ENCODE measurements at places on chromosomes 4 and X.

- no peak for DNase-seq
These were observed 7.0 kb upstream of the BEND4 start for GRCh38 chr4:42159271-42160001.

DNA sequence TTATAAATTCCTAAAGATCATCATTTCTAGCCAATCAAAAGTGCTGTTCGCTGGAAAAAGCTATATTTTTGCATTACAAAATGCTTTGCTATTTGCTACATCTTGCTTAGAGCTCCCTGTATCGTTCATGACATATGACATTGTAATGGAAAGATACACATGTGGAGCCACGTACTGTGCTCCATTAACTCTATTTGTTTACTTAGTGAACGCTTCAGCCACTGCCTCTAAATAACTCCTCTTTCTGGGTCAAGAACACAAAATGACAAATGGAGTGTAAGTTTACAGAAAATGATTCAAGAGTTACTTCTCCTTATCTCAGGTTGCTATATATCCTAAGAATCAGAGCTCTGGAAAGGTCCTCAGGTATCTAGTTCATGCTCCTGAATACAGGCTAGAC is 329.1 kb upstream of the SMIM31 start:
- no peak for DNase-seq

- no peak for DNase-seq
These were observed 260.8 kb upstream of the VCX start for GRCh38 chrX:7582191-7582590.

DNA sequence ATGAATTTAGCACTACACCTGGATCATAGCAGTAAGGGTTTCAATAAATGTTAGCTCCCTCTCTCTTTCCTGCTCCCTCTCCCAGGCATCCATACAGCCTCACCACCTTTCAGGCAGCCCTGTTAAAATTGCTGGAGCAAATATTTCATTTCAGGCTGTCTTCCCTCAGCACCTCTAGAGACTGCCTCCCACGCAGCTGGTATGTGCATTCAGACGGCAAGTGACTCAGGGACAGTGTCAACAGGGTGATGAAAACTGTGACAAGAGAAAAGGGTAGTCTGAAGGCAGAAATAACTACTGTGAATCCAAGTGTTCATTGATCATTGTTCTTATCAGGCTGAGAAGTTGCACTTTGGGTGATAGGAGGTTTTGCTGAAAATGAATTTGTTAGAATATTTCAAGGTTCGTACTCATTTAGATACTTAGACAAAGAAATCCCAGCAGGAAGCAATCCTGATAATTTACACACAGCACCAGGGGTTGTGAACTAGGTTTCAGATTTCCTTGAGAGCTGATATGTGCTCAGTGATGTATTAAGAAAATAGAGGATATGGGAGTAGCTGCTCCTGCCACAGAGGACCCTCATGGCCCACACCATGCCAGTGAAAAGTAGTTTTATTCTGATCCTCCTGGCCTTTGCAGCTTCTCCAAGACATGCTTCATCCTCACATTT is 424.2 kb downstream of the FGF13 start:
- no peak for DNase-seq

GRCh38 chrX:85922821-85923220 is 124.5 kb downstream of the CHM start:
- DNase-seq: no peak

- DNase-seq: no peak
These were observed 105.5 kb upstream of the NEIL3 start for GRCh38 chr4:177204126-177204525.

- no peak for DNase-seq
These were observed 36.4 kb upstream of the GPR174 start for GRCh38 chrX:79107891-79108718.

DNA sequence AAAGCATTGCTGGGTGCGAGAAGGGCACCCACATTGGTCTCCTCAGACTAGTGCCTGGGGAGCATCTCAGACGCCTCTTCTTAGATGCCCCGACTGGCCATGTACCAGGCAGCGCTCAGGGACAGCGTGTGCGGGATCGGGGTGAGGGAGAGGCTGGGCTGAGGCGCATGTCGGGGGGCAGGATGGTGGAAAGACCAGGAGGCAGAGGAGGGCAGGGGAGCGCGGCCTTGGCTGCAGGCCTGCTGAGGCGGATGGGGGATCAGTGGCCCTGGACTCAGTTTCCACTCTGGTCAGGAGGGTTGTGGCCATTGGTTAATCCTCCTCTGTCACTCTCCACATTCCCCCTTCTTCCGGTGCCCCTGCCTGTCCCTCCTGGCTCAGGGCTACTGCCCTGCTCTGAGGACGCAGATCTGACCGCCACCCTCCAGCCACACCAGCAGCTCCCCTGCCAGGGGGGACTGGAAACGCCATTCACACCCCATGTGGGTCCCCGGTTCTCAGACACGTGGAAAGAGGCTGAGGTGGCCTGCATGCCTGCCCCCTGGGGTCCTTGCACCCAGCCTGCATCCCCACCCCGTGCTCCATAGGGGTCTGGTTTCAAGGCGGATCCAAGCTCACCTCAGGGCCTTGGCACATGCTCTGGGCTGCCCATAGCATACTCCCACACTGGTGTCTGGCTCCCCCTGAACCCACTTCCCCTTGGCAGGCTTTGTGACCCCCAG is 105.9 kb downstream of the CPZ start:
- no peak for DNase-seq

- no peak for DNase-seq
These were observed 36.8 kb downstream of the ING2 start for GRCh38 chr4:183541752-183542040.

DNA sequence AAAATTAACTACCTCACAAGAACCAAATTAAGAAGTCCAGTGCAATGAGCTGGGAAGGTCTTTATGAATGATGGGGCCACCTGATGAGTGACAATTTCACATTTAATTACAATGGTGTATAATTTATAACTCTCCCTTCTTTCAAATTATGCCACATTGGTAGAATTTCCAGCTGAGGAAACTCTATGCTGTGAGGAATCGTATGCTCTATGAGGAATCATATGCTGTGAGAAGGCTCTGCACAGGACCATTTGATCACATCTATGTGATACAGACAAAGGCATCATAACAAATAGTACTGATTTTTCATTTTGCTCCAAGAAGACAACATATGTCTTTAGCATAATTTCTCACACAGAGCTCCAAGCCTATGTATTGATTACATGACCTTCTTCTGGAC is 69.3 kb downstream of the PDHA2 start:
- DNase-seq: no peak

DNA sequence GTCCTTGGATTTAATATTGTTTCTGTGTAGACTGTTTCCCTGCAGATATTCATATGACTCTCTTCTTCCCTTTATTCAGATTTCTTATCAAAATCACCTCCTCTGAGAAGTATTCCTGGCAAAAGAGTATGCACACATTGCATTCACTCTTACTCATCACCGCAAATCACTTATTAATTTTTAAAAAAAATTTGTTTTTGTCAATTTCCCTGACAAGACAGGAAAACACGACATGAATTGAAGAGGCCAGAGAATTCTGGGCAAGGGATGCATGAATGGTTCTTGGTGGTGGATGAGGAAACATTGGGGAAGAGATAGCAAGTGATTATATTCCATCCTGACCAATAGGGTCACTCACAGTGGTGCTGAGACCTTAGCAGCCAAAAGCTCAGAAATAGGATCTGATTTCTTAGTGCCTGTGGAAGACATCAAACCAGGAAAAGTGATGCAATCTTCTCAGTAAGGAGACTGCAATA is 522.5 kb upstream of the AGA start:
- no peak for DNase-seq

GRCh38 chr4:151692821-151693673 is 67.8 kb downstream of the GATB start:
- DNase-seq: no peak

- no peak for DNase-seq
These were observed 797 bp downstream of the CD99L2 start for GRCh38 chrX:150897421-150898320.

DNA sequence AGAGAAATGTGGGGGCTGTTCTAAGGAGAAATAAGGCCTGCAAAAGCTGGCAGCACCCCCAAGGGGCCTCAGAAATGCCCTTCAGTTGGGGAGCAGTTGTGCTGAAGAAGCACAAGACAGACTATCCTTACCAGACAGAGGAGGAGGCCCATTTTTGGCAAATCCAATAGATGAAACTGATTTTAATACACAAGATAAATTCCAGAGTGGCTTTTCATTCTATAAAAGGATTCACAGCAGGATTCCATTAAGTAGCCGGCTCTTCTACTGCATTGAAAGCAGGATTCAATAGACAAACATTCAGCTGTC is 8.1 kb downstream of the SEPTIN6 start:
- no peak for DNase-seq

- no peak for DNase-seq
These were observed 192.5 kb upstream of the GATB start for GRCh38 chr4:151953312-151953711.

DNA sequence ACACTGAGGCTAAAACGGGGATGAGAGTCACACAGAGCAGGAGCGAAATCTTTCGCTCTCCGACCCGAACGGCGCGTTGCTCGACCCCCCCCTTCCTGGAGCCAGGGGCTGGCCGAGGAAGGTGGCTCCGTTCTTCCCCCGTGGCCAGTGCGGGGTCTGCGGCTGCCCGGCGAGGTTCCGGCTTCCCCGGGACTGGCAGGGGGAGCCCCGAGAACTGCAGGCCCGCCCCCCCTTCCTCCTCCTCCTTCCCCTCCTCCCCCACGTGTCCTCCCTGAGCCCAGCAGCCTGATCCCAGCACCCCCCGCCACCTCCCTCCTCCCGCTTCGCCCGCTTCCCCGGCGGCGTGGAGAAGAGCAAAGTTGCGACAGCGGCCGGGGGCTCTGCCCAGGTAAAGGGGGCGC is 2.4 kb upstream of the BCORL1 start:
- DNase-seq: peak; percentile 49

DNA sequence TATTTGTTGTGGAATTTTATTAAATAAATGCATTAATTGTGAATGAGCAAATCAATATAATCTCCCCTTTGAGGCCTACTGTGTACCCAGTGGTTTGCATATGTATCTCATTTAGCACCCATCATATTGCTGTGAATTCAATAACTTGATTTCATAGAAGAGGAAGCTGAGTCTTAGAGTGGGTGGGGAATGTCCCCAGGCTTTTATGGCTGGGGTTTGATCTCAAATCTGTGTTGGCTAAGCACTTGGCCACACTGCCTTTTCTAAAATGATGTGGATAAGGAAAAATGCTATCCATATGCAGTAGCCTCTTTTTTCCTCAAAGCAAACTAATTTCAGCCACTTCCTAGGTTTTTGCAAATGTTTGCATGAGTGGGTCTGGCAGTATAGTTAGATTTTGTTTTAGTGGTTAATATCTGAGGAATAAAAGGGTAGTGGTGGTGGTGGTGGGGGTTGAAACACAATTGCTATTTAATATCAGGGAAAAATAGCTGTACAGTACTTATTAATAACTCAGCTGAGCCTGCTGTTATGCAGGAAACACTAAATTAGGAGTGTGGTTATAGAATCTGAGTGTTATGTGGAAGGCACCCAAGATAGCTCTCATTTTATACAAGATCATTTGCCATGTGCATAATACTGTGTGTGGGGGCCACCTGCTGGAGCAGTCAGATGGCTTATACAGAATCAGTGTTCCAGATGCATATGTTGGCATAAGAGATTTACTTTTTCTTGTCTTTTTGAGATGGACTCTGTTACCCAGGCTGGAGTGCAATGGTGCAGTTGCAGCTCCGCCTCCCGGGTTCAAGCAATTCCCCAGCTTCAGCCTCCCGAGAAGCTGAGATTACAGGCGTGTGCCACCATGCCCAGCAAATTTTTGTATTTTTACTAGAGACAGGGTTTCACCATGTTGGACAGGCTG is 108.0 kb downstream of the TMEM131L start:
- peak; percentile 57 for DNase-seq

- no peak for DNase-seq
These were observed 6.5 kb downstream of the SH3BP2 start for GRCh38 chr4:2799224-2799911.

DNA sequence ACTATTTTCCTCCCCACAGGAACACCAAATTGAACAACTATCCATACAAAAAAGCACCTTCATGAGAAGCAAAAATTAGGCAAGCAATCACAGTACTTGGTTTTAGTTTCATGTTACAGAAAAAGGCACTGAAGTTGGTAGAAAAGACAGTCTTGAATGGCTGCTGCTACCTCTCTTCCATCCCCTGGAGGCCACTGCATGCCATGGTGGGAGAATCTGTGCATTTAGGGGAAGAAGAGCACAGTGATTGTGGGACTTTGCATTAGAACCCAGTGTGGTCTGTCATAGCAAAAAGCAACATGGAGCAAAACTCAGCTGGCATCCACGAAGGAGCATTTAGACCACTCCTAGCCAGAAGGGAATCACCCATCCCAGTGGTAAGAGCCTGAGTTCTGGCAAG is 941.9 kb downstream of the PCDH18 start:
- no peak for DNase-seq

- DNase-seq: no peak
These were observed 91.4 kb downstream of the SLC39A8 start for GRCh38 chr4:102253860-102254259.

- no peak for DNase-seq
These were observed 4.1 kb downstream of the BRS3 start for GRCh38 chrX:136491832-136492231.

- no peak for DNase-seq
These were observed 41.1 kb upstream of the CD99 start for GRCh38 chrX:2650037-2650436.

- no peak for DNase-seq
These were observed 8.4 kb upstream of the RXFP1 start for GRCh38 chr4:158513256-158513655.

DNA sequence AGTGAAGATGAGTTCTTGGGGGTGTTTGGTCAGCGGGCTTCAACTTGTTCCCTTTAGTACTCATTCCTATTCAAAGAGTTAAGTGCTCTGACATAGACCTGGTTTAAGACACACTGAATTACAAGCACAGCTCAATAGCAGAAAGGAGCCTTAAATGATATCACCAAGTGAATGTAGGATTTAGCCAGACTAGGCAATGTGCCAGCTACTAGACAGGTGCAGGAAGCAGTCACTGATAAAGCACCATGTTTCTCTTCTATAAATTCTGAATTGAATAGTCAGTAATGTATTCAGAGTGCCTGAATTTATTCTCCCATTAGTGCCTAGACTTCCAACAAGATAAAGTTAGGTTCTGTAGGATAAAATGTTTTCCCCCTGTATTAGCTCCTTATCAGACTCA is 63.6 kb downstream of the ASB9 start:
- DNase-seq: peak; percentile 4

GRCh38 chrX:13341491-13342101 is 21.7 kb upstream of the ATXN3L start:
- no peak for DNase-seq

DNA sequence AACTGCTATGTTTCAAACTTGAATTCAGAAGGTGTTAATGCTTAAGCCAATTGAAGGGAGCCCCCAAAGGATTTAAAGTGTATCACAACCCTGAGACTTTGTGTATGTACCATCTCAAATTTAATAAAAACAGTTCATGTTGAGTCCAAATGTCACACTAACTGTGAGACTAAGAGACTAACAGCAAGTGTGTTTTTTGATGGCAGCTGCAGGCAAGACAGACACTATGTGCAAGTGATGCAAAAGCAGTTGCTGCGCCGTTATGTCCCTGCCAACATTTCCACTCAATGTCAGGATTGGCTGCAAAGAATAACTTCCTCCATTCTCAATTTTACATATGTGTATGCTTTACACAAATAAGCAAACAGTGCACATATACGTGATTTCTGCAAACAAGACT is 594.6 kb downstream of the IL15 start:
- no peak for DNase-seq

Measured in large intestine (tissue), 12 donors.